ENCODE measurements at places on chromosomes 1 and 21.

GRCh38 chr1:84489766-84490165, 10.7 kb downstream of the RPF1 start:
- no peak for DNase-seq

DNA sequence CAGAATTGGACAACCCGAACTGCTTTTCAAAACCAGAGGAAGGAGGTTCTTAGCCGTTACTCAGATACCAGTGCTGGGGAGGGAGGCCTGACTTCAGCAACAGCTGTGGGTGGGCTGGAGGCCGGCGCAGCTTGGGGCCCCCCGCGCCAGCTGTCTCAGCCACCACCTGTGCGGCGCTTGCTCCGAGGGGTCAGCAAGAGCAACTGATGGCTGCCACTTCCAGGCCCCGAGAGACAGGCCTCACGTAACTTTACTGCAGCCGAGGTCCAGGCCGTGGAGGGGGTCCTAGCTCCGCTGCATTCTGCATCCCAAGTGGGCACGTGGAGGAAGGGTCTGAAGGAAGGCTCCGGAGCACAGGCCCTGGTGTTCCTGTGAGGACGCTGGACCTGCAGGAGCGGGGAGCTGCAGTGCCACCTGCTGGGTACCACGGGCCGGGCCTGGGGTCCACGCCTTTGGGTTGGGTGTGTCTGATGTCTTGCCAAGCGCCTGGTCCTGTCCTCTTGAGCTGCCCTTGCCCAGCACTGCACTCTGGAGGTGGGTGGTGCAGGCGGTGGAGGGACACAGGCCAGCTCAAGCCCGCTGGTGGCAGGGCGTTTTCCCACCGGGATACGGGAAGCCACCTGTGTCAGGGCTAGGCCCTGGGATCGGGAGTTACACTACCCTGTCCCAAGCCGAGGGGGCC, 9.8 kb downstream of the THAP3 start:
- no peak for DNase-seq

DNA sequence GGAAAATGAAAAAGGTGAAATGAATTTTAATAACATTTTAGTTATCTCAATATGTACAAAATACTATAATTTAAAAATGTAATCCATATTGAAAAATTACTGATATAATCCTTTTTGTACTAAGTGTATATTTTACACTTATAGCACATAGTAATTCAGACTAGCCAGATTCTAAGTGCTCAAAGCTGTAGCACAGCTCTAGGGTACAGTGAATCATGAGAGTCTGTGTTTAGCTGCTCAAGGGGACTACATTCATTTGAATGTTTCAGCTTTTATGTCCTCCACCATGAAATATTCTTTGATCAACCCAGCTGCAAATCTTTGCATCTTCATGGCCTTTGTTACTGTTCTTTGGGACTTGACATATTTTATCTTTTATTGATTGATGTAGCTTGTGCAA, 15.7 kb downstream of the CD53 start:
- DNase-seq, result no peak

- DNase-seq, result no peak
These were observed 1.7 kb downstream of the MCL1 start for GRCh38 chr1:150577557-150578271.

- no peak for DNase-seq
These were observed 2.6 kb downstream of the TEDDM1 start for GRCh38 chr1:182397653-182398393.

- DNase-seq, result no peak
These were observed 61.4 kb downstream of the VWA5B1 start for GRCh38 chr1:20351911-20352701.

DNA sequence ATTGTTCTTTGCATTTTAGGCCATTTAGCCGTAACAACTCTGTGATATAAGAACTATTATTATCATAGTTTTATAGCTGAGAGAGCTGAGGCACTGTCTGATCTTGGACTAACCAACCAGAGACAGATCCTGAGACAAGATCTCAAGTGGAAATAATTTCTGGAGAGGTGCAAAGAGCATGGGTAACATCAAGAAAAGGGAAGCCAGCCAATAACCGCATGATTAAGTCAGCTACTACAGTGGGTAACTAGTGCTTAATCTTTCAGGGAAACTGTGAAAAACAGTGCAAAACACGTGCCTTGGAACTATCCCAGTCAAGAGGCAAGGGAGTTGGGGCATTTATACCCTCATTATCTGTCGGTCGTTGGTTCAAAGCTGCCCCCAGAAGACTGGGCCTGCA, 105.8 kb downstream of the OMA1 start:
- no peak for DNase-seq

DNA sequence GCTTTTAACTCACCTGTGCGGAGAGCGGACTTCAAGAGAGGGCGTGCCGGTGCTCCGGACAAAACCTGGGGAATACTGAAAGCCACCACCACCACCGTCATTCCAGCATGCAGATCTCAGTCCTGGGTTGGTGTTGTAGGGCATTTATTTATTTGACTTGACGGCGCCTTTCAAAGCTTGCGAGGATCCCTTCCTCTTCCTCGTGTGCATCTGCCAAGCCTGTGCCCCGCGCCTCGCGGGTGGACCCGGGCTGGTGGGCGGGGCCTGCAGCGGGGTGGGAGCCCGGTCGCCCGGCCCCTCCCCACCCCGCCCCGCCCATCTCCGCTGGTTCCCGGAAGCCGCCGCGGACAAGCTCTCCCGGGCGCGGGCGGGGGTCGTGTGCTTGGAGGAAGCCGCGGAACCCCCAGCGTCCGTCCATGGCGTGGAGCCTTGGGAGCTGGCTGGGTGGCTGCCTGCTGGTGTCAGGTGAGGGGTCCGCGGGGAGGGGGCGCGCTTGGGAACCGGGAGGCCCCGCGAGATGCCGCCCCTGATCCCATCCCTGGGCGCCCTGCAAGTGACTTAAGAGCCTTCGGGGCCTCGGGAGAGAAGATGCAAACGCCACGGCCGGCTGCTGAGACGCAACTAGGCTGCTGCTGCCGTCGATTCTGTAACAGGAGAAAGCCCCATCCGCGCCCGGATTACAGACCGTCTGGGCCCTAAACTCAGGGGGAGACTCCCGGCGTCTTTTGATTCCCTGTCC, at the start of gene IL10RB:
Gene IL10RB, plus strand, starts transcription at position 318 of the 739 bp plus-strand sequence. Its CDS starts 99 bp downstream, at position 417.
- DNase-seq, result peak; percentile 45

DNA sequence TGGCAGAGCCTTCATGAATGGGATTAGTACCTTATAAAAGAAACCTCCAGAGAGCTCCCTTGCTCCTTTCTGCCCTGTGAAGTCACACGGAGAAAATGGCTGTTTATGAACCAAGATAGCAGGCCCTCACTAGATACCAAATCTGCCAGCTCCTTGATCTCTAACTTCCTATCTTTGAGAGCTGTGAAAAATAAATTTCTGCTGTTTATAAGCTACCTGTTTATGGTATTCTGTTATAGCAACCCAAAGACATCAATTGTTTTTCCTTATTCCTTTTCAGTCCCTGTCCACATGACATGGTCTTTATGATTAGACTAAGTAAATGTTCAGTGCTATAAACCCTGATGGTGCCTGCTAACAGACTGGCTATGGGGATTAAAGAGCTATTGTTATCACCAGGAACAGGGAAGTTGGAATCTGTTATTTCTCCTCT, 9.7 kb upstream of the STIL start:
- no peak for DNase-seq

DNA sequence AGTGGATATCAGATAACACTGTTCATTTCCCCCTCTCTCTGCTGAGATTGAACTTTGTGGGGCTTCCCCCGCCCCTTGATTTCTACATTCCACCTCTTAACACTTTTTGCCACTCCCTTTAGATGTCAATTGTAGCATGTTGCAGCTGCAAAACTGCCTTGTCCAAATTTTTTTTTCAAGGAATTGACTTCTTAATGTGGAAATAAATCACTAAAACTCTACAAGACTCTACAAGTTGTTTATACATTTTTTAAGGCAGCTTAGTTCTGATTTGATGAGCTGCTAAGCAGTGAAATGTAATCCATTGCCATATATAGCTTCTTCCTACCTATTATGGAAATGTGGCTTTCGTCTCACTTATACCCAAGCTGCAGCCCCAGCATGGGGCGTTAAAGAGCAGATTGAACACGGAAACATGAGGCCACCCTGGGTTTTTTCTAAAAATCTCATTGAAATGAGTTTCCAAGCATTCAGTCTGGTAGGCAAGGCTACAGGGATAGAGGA, 132.2 kb downstream of the SYT2 start:
- DNase-seq, result no peak

DNA sequence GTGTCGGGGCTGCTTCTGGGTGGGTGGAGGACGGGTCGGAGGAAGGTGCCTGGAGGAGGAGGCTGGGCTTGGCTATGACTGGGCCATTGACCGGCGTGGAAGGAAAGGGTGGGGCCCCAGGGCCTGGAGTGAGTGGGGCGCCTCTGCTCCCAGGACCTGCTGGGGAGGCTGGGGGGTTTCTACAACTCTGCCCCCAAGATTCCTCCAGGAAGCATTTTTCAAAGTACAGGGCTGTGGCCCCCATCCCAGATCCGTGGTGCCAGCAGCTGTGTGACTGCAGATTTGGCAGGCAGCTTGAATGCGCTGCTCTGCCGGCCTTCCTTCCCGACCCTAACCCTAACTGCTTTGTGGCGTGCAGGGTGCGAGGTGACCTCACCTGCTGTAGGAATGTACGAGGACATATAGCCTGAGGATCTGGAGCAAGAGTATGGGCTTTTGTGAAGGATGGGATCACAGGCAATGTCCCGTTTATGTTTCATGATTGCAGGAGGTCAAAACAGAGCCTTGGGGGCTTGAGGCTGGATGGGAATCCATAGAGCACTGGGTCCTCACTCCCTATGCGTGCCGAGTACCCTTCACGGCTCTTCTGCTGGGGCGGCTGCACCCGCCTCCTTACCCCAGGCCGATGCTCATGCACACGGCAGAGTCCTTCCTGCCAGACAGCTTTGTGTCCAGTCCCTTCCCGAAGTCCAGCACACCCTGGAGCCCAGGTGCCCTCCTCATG, 24.7 kb downstream of the TRPM2 start:
- DNase-seq, result no peak
